ENCODE measurements at places on chromosomes 5 and 9. TPM values are rescaled to one million over a fixed set of nuclear protein-coding genes. Genes with fewer than 3 reads are reported as not detected.

DNA sequence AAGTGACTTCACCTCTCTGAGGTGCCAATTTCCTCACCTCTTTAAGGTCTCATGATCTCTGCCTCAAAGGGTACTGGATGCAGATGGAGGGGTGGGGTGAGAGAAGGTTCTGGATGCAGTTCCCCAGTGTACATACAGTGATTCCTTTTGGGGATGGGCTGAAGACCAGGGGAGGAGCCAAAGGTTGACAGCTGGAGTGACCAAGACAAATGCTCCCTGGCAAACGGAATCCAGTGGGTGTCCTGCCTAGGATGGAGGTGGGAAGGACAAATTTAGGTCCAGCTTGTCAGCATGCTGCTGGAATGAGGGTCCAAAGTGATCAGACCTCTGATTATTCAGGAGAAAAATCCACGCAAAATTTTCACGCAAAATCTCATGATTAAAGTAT, 7.3 kb upstream of the LMX1B start:
- no peak for DNase-seq

GRCh38 chr5:179475208-179475751, 75.1 kb upstream of the RUFY1 start:
- no peak for DNase-seq

DNA sequence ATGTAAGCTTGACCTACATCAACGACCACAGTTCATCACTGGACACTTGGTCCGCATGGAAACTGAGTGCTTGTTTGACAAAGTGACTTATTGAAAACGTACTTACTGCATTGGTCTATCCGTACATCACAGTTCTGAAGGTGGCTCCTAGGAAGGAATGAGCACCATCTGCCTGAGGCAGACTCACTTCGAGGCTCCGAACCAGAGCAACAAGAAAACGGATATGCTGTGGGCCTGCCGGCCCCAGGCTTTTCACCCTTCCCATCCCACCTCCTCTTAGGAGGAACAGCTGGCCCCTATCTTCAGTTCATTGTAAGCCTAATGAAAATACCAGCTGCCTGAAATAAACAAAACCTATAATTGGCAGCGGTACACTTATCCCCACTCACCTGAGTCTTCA, 67.2 kb upstream of the TSLP start:
- no peak for DNase-seq

- DNase-seq: no peak
Measured at GRCh38 chr9:76980566-76980965, 38.9 kb upstream of the FOXB2 start.

DNA sequence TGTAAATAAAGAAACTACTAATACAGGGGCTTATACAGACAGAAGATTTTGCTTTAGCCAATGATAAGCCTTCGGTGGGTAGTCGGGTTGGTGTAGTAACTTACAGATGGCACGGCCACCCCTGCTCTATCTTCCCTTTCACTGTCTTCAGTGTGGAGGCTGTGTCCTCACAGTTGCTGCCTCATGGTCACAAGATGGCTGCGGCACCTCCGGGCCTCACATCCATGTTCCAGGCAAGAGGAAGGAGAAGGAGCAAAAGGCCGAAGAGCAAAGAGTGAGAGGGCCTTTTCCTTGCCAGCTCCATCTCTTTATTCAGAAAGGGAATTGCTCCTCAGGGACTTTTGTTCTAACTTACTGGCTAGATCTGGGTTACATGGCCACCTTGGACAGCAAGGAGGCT, 22.2 kb upstream of the IER5L start:
- no peak for DNase-seq

GRCh38 chr9:8924562-8924961, 1125.0 kb upstream of the DMAC1 start:
- no peak for DNase-seq

DNA sequence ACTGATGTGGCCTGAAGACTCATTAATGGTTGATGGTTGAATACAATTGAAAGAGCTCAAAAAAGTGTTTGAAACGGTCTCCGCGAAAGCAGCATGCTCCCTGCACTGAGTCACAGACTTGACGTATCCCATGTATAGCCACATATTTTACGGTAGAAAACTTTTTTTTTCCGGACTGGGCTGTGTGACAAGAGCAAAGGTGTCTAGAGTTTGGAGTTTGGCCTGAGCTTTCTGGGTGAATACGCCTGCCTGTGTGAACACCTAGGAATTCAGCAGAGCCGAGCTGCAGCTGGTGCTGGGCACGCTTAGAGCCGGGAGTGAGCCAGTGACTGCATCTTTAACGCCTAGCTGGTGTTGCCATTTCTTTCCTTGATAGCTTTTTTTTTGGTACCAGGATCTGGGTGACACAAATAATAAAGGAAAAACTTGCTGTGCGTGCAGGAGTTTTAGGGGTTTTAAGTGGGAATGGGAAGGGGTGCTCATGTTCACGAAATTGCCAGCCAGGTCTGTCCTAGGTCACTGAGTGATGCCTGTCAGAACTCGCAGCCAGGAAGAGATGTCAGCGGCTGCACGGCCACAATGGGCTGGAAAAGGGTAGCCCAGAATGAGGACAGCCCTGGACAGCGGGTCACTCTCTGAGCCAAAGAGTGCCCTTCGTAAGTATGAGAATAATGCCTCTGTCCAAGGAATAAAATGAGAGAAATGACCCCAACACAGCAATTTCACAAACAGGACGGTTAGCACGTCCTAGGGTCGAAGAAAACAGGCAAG, 51.7 kb downstream of the PSMB7 start:
- DNase-seq: no peak

DNA sequence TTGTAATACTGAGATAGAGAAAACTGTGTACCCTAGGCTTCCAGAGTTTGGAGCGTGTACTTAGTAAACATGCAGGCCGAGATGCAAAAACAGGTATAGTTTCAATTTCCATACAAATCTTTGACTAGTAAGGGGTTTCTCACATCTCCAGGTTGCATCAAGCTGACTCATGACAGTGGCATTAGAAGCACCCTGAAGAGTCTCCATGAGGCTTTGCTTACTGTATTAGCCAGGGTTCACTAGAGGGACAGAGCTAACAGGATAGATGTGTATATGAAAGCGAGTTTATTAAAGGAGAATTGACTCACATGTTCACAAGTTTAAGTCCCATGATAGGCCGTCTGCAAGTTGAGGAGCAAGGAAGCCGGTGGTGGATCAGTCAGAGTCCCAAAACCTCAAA, 275.3 kb upstream of the CDH6 start:
- DNase-seq: no peak

GRCh38 chr5:109589986-109590385, 99.7 kb upstream of the MAN2A1 start:
- DNase-seq: no peak

DNA sequence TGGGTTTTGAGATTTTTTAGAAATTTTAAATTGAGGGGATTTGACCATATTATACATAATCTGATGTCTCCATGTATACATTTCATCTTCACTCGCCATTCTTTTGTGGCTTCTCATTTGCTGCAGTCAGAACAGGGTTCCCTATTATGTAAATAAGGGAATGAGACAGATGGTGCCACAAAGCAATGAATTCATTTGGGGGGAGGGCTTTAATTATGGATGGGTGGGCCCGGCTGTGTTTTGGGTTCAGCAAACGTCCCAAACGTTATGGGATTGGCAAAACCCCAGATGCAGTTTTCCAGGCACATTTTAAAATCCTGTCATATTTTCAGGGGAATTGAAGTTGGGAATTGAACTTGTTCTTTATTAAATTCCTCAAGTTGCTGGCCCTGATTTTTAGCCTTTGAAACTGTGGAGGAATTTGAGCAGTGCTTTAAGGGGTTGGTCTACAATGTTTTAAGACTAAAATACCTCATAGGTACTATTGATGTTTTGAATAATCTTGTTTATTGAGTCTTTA, 558.5 kb upstream of the ZNF462 start:
- DNase-seq: no peak

DNA sequence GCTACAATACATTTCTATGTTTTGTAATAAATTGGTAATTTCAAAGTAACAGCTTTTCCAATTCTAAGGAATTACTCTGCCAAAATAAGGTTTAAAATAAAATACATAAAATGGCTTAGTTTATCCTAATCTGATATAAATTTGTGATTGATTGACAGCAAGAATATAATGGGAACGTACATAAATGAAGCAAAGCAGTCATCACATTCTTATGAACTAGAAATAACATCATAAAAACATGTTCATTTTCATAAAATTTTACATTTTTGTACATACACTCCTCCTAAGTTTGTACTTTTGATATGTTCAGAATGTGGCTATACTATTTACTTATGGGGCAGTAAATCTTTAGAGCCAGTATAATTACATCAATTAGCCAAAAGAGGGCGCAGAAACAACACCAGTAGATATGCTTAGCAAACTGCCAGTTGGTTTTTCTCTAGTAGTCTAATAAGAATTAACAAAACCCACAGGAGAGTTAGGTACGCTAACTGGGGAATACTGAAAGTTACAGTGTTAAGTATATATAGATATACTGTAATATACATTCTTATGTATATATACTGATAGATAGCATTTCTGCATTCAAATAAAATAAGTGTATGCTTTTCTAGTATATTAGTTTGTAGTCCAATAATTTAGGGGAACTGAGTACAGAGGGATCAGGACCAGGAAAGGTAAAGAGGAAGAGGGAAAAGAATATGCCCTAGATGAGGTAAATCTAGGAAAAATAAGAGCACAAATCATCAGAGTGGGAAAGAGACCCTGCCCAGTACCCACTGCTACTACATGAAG, 76.8 kb downstream of the ZDHHC21 start:
- no peak for DNase-seq

- no peak for DNase-seq
Measured at GRCh38 chr5:177458912-177459350, 12.3 kb downstream of the PRR7 start.

- DNase-seq: no peak
Measured at GRCh38 chr5:69489246-69489645, 3.3 kb upstream of the OCLN start.

- DNase-seq: no peak
Measured at GRCh38 chr5:151917904-151918303, 6.7 kb downstream of the GLRA1 start.

- no peak for DNase-seq
Measured at GRCh38 chr5:110045158-110045557, 355.4 kb downstream of the MAN2A1 start.

DNA sequence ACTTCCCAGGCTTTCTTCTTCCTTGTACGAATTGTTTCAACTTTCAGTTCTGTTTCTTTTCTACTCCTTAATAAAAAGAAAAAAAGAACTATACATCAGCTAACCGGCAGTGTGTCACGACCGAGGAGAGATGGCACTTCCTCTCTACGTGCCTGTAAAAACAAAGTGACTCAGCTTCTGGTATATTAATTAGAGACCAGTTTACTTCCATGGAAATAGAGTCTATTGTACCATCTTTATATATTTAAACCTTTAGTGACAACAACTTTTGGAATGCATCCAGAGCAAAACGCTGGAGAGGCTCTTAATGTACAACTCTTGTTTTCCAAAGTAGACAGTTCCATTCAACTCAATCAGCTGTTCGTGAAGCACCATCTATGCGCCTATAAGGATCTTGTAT, 94.5 kb upstream of the LIFR start:
- no peak for DNase-seq

GRCh38 chr9:82601293-82601771, 461.6 kb downstream of the RASEF start:
- DNase-seq: no peak

DNA sequence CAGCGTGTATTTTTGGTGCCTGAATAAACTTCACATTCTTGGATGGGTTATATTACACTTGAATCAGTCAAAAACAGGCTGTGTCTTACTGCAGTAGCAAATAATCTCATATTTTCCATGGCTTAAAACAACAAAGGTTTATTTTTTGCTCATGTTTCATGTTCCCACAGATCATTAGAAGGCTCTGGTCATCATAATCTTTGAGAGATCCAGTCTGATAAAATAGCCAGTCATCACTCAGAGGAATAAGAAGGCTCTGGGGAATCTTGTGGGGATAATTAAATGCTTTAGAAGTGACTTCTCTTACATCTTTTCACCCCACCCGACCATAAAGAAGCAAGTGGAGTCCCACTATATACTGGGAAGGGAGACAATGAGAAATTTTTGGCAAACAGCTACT, 417.7 kb downstream of the PSAT1 start:
- DNase-seq: no peak

DNA sequence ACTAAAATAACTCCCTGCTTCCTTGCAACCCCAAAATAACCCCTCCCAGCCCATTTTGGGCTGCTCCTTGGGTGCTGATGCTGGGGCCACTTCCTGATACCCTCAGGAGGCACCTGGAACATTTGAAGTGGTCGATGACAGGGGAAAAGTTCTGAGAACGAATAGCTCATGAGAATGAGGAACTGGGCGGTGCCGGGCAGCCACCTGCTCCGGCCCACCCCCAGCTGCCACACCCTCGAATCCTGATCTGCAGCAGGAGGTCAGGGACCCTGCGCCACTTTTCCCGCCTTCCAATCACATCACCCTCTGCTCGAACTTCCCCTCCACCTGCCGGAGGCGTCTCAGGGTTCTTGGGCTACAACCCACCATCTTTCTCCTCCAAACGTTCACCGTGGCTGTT, 19.7 kb downstream of the HRH2 start:
- no peak for DNase-seq

GRCh38 chr9:129906298-129906697, 71.0 kb downstream of the USP20 start:
- no peak for DNase-seq

GRCh38 chr9:20760246-20760891, 76.3 kb downstream of the FOCAD start:
- DNase-seq: no peak

GRCh38 chr9:95171596-95171995, 145.9 kb downstream of the FANCC start:
- DNase-seq: no peak

GRCh38 chr9:13898957-13899356, 415.0 kb downstream of the NFIB start:
- peak; percentile 26 for DNase-seq

DNA sequence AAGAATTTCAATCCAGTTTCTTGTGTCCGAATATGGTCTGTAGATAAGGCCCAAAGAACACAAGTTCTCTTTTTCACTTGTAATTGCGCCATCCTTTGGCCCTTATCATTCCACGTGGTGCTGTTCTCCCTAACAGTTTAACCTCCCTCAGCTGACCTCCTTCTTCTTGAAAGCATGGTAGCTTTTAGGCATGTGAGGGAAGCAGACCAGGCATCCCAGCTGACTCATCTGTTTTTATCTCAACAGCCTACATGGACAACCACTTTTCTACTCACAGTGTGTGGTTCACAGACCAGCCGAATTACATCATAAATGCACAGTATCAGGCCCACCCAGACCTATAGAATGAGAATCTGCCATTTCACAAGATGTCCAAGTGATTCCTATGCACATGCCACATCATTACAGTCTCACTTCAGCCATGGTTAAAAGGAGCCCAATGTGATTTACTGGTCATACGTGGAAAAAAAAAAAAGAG, 26.9 kb upstream of the PLIN2 start:
- peak; percentile 31 for DNase-seq

GRCh38 chr9:100058699-100059579, 39.9 kb downstream of the ERP44 start:
- no peak for DNase-seq

- no peak for DNase-seq
Measured at GRCh38 chr5:133256276-133256675, 204.5 kb downstream of the HSPA4 start.

The MZB1 gene
- total RNA-seq: 0.56 TPM

The TRIP13 gene
- 1.2 TPM for total RNA-seq

The ARID3C gene
- total RNA-seq: not detected

The TAF11L10 gene
- total RNA-seq: not detected

The NR2F1-AS1 gene
- total RNA-seq: 0.87 TPM

The RPL37 gene
- 576 TPM for total RNA-seq

The PLPP7 gene
- 106 TPM for total RNA-seq

The IRX2 gene
- 6.4 TPM for total RNA-seq

The LCN1 gene
- not detected for total RNA-seq

The IL13 gene
- total RNA-seq: not detected

The SPINK7 gene
- not detected for total RNA-seq

The ANXA2R gene
- total RNA-seq: 1.6 TPM

The CCNI2 gene
- 0.09 TPM for total RNA-seq

The SPATA31A3 gene
- total RNA-seq: not detected
